ENCODE measurements at places on chromosomes 16 and 17.

- no peak for DNase-seq
These were observed 87.0 kb downstream of the IRX3 start for GRCh38 chr16:54199487-54200160.

DNA sequence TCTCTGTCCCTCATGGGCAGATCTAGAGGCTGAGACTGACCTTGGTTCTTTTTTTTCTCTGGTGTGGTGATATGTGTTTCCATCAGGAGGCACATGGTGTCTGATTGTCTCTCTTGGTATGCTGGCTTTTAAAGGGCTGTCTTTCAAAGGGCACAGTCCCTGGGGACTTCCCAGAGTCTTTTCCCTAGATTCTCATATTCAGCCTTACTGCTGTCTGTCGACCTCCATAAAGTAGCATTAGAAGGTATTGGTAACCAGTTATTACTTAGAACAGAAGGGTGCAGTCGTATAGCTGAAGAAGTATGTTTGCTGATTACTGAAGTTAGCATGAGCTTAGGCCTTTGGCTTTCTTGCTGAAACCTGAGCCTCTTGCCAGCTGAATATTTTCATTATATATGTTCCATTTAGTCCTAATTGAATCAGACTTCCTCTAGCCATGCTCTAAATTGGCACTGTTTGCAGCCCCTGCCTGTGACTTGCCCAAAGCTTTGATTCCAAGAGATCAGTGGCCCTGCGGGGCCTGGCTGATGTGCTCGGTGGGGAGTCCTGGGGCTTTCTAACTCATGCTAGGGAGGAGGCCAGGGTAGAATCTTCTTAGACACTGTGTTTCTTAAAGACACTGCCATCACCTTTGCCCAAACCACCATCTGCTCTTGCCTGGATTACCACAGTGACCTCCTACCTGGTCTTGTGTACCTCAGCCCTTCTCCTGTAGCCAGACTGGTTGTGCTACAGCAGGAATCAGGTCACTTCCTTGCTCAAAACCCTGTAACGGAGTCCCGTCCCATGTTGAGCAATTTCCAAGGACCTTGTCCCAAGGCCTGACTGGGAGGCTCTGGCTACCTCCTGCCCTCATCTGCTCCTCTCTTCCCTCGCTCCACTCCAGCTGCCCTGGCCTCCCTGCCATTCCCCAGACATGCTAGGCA, 71.5 kb downstream of the WWP2 start:
- no peak for DNase-seq

DNA sequence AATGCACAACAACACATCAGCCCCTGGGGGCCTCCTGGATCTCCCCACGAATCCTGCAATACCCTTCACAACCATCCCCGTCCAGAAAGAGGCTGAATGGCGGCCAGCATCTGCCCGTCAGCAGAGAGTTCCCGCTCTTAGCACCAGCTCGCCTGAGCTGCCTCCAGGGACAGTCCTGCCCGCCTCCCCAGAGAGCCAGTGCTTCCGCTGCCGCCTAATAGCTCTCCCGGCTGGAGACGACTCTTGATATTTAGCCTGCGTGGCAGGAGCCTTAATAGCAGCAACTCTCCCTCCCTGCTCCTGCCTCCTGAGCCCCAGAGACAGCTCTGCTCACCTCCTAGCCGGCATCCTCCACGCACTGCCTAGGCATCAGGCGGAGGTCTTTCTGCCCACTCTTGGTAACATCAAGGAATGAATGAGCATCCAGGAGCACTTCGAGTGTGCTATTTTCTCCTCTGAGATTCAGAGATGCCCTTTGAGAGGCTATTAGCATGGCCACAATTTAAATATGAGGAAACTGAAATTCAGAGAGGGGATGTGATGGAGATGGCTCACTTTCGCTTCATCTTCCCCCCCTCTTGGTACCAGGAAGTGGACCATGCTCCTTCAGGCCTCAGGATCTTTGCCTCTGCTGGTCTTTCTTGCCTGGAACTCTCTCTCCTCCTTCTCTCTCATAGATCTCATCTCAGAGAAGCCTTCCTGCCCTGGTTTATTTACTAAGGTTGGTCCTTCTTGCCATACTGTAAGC, 67.9 kb downstream of the RAI1 start:
- DNase-seq = no peak

DNA sequence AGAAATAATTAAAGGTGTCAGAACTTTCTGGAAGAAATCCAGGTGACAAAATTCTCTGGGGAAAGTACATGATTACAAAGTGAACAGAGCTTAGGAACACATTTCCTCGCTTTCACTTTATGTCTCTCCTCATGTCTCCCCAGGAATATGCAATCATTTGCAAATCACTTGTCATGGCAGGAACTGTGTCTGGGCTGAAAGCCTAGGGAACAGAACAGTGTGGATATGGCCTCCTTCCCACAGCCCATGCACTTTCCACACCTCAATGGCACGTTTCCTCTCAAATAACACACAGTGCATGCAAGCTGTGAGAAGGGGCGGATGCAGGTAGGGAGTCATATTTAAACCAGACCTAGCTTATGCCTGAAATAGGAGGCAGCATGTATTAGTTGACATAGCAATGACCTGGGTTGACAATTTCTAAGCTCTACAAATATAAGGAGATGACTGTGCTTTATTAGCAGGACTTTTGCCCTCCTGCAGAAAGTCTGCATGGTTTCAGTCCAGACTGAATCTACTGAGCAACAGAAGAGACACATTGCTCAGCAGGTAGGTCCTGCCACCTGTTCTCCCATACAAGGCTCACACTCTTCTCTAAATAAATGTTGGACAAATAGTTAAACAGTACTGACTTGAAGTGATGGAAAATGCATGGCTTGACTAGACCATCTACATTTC, 236.0 kb upstream of the ELAC2 start:
- DNase-seq = no peak

- peak; percentile 20 for DNase-seq
These were observed 86.8 kb downstream of the USP32 start for GRCh38 chr17:60305141-60305540.

DNA sequence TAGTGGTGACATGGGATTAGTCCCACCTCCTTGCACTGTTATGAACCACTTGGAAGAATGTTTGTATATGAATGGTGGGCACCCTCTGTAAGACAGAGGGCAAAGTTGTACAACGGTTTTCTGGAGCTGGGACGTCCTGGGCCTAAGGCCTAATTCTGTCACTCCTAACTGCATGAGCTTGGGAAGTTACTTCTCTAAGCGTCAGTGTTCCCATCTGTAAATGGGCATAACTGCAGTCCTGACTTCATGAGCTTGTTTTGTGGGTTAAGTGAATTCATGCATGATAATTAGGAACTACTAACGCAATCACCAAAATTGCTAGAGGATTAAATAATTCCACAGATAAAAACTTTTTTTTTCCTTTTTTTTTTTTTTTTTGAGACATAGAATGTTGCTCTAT, 1.8 kb downstream of the TBC1D16 start:
- no peak for DNase-seq

DNA sequence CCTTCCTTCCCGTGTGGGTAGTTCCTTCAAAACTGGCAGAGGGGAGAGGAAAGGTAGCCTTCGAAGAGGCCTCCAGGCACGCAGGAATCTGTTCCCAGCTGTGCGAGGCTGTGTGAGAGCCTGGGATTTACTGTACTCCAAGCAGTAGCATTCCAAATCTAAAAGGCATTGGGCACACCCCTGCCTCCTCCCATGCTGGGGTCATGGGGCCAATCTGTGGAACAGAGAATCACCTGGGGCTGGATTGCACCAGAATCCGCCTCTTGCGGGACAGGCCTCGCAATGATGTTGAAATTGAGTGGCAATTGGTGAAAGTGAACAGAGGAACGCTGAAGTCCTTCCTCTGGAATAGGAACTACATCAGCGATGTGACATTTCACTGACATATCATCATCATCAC, 72.5 kb upstream of the IRX3 start:
- no peak for DNase-seq
